ENCODE measurements at places on chromosomes 16 and 17.

- no peak for DNase-seq
These were observed 212.2 kb upstream of the ZNF469 start for GRCh38 chr16:88170528-88170991.

- DNase-seq, result peak; percentile 96
These were observed 30.3 kb upstream of the CDC42EP4 start for GRCh38 chr17:73342050-73342522.

- DNase-seq, result no peak
These were observed 1.1 kb upstream of the ADCY7 start for GRCh38 chr16:50265260-50265659.

DNA sequence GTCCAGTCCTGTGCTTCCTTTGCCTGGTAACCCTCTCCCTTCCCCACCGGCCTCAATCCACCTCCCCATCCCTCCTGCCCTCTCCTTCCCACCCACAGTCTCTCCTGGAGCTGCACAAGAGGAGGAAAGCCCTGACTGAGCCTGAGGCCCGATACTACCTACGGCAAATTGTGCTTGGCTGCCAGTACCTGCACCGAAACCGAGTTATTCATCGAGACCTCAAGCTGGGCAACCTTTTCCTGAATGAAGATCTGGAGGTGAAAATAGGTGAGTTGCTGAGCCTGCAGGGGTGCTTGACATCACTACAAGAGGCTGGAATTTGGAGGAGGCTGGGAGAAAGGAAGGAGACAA is 1.3 kb downstream of the PLK1 start:
- DNase-seq, result no peak

DNA sequence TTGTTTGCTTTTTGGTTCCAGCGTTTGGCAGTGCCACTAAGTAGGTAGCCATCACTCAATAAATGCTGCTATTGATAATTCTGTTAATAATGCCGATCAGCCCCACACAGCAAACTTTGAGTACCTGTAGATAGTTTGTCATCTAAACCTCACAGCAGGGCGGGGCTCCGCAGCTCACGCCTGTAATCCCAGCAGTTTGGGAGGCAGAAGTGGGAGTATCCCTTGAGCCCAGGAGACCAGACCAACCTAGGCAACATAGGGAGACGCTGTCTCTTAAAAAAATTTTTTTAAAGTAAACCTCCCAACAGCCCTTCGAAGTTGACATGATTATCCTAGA is 1.6 kb downstream of the BFAR start:
- DNase-seq, result no peak

DNA sequence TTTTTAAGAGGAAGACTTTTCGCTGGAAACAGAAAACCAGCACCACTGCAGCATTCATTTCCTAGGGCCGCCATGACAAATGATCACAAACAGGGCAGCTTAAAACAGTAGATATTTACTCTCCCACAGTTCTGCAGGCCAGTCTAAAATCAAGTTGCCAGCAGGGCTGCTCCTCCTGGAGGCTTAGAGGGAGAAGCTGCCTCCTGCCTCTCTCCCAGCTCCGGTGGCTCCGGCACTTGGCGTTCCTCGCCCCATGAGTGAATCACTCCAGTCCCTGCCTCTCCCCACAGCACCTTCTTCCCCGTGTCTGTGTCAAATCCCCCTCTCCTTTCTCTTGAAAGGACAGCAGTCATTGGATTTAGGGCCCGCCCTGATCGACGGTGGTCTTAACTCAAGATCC is 72.1 kb downstream of the SOCS1 start:
- DNase-seq, result no peak

GRCh38 chr16:89686520-89687091 is at the start of gene CDK10:
Gene CDK10 (plus strand): TSS chr16:89686689. CDS start chr16:89686711, 22 bp downstream.
- DNase-seq, result peak; percentile 38

GRCh38 chr17:52032454-52032853 is 126.1 kb downstream of the CA10 start:
- DNase-seq, result no peak

DNA sequence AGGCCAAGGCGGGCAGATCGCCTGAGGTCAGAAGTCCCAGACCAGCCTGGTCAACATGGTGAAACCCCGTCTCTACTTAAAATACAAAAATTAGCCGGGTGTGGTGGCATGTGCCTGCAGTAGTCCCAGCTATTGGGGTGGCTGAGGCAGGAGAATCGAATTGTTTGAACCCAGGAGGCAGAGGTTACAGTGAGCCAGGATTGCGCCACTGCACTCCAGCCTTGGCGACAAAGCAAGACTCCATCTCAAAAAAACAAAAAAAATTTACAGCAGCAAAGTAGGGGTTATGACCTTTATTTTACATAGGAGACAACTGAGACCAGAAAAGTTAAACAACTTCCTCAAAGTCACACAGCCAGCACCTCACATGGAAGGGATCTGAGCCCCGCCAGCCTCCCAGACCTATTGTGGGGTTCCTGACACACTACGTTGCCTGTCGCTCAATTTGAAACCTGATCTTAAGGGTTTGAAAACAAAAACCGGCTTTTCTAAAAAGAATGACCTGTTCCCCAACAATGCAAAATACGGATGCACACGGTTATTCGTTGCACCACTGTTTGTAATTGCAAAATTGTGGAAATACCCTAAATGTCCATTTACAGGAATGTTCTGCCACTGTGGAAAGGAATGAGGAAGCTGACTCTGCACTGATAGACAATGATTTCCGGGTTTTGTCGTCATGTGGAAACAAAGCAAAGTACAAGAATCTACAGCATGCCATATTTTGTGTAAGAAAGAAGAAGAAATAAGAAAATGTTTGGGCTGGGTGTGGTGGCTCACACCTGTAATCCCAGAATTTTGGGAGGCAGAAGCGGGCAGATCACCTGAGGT is 77.2 kb downstream of the CNGB1 start:
- DNase-seq, result no peak

GRCh38 chr17:65407017-65407416 is 154.4 kb downstream of the AXIN2 start:
- DNase-seq, result no peak

DNA sequence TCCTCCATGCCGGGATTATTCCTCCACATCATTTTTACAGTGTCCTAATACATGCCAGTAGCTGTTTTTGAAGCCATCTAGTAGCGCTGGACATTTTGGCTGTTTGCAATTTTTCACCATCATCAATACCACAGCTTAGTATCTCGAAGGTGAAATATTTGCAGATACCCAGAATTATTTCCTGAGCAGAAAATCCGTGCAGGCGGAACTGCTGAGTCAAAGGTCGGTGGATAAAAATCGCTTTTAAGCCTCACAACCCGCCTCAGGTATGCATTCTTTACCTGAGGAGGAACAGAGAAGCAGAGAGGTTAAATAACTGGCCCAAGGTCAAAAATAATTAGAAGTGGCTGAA is 584 bp upstream of the TNRC6A start:
- no peak for DNase-seq

DNA sequence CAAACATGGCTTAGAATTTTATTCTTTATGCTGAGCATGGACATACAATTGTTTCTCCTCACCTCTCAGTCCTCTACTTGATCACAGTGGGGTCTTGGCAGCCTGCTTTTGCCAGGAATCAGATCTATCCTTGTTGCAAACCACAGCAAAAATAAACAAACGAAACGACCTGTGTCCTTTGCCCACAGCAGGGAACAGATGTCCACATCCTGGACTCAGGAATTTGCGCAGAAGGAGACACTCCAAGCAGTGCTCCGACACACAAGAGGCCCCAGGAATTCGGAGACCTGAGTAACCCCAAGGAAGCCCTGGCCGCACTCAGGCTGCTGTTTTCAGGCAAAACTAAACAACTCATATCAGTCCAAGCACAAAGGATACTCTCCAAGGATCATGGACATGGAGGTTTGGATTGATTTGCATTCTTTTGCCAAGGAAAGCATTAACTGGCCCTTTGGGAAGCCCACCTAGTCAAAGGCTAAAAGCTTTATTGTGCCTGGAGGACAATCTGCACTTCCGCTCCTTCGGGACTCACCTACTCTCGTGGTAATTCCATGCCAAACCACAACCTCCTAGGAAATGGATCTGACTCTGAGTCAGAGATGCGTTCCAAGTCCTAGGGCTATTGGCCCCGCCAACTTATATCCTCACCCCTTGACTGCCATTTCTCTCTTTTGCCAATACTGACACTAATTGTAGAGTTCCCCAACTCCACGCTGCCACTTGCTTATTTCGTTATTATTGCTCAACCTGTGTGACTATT is 271.1 kb upstream of the CDH11 start:
- no peak for DNase-seq

Measured in retinal pigment epithelial cell (primary cell).